ENCODE measurements at places on chromosomes 12 and 14.
A peak's percentile ranks its signal among the peaks of the same experiment; 100 is the strongest.

DNA sequence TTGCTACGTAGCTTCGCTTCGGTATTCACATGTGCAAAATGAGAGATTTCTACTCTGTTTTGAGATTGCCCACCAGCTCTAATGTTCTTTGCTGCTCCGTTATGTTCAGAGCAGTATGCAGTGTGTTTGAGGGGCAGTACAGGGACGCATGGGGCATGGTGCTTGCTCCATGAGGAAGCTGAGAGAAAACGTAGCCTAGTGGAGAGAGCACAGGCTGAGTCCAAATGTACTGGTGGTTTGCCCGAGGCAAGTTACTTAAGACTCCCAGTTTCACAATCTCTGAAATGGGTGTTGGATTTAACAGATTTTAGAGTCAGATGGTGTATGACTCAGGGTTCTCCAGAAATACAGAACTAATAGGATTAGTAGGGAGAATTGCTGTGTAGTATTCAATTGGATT lies 310.5 kb downstream of the ETNK1 start:
- DNase-seq = no peak

- DNase-seq = no peak
Measured at GRCh38 chr12:26711569-26711968, 121.4 kb downstream of the ITPR2 start.

DNA sequence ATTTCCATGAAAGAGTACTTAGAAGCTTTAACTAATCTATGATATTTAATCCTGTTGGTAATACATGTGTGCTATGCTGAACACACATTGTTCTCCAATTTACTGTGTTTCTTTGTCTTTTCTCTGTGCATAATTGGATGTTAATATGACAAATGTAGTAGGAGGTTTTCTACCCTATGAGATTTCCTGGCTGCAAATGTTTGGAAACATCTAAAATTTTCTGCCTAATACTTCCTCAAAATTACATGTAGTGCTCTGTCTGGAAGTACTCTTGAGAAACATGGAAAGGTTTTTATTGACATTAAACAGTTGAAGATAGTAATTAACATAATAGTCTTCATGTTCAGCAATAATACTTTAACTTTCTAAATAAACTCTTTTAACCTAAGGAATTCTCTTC lies 213.0 kb downstream of the KITLG start:
- no peak for DNase-seq

GRCh38 chr12:69610126-69610525 lies 581 bp downstream of the LRRC10 start:
- no peak for DNase-seq

- no peak for DNase-seq
Measured at GRCh38 chr14:58718226-58719205, 80.8 kb downstream of the DACT1 start.

DNA sequence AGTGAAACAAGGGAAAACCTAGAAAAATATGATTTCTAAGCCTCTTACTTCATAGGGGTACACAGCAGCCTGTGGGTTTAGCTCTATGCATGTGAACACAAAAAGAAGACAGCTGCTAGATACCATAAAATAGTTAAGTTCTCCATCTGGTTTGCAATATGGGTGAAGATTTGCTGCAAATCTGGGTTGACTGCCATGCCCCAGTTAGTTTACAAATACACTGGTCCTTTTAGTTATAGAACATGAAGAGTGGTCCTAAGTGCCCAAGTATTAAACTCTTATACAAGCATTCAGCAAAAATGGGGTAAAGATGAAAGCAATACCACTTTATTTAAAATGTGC lies 176.1 kb downstream of the AEBP2 start:
- DNase-seq = no peak

- DNase-seq = peak; percentile 44
Measured at GRCh38 chr12:45730348-45731189, 1.1 kb downstream of the ARID2 start.

- peak; percentile 62 for DNase-seq
Measured at GRCh38 chr12:48000878-48001504, 3.3 kb downstream of the COL2A1 start.

Data from 8988T (cell line).